ENCODE measurements at places on chromosomes 13 and 19.

DNA sequence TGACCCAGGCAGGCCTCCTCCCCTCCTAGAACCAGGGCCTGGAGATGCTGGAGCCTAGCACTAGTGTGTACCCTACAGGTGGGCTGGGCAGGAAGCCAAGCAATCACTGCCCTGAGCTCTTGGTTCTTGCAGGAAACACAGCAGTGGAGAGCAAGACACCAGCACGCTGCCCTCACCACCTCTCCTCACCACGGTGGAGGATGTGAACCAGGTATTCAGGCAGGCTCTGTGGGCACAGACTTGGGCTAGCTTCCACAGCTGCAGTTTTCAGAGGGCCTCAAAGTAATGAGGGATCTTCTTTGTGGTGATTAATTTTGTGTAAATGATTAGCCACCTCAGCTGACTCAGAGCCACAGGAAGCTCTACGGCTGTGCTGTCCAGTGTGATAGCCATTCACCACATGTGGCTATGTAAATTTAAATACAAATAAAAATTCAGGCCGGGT lies 13.6 kb upstream of the GPI start:
- DNase-seq: no peak

- DNase-seq: no peak
Measured at GRCh38 chr19:41398050-41398418, 416 bp downstream of the BCKDHA start.

GRCh38 chr13:30584051-30584731 lies 33.5 kb upstream of the USPL1 start:
- DNase-seq: no peak

- no peak for DNase-seq
Measured at GRCh38 chr13:22081430-22081829, 410.6 kb downstream of the FGF9 start.

- no peak for DNase-seq
Measured at GRCh38 chr13:71877256-71877653, 10.3 kb upstream of the DACH1 start.

GRCh38 chr13:80497439-80497838 lies 156.5 kb upstream of the SPRY2 start:
- no peak for DNase-seq

DNA sequence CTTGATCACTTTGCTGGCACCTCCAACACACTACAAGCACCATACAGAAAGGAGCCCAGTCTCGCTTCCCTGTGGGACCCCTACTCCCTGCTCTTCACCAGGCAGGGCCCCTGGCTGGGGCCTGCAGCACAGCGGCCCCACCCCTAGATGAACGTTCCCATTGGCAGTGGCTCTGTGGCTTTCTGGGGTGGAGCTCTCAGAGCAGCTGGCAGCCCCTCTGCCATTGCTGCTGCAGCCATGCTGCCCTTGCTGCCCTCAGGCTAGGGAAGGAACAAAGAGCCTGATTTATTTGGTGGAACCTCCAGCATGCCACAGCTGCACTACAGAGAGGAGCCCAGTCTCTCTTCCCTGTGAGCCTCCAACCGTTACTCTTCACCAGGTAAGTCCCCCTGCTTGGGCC lies 5.8 kb downstream of the SIGLEC6 start:
- no peak for DNase-seq

Measured in mesothelial cell of epicardium (in vitro differentiated cells).